ENCODE measurements at places on chromosomes 4 and X. TPM values are rescaled to one million over a fixed set of nuclear protein-coding genes. Genes with fewer than 3 reads are reported as not detected.

NSUN7 gene
- 0.21 TPM for polyA plus RNA-seq

AGTR2 gene
- polyA plus RNA-seq: not detected

NR0B1 gene
- not detected for polyA plus RNA-seq

MID1 gene
- polyA plus RNA-seq: 4.4 TPM

PRRG1 gene
- 1.7 TPM for polyA plus RNA-seq

CT45A10 gene
- not detected for polyA plus RNA-seq

DNAAF6 gene
- not detected for polyA plus RNA-seq

RAB9B gene
- polyA plus RNA-seq: 0.12 TPM

MTMR8 gene
- polyA plus RNA-seq: 0.15 TPM

UGT2B11 gene
- polyA plus RNA-seq: 0.39 TPM

GPRIN3 gene
- polyA plus RNA-seq: 0.25 TPM

SEPTIN6 gene
- 11.4 TPM for polyA plus RNA-seq

- no peaks in the 10 kb centered on the region for H3K27me3 ChIP-seq
- H3K36me3 ChIP-seq: no peaks in the 10 kb centered on the region
- DNase-seq: no peak
- no peaks in the 10 kb centered on the region for H3K4me1 ChIP-seq
- H3K27ac ChIP-seq: no peak overlapping the region
Observed at GRCh38 chr4:31370866-31371465, 650.8 kb downstream of the PCDH7 start.

GRCh38 chrX:2283111-2283859 is 217.5 kb downstream of the DHRSX start:
- no peaks in the 10 kb centered on the region for H3K4me1 ChIP-seq
- peaks cover 2% of the 10 kb centered on the region for H3K36me3 ChIP-seq
- no peak overlapping the region for H3K4me3 ChIP-seq
- H3K27ac ChIP-seq: no peak overlapping the region
- no peaks in the 10 kb centered on the region for H3K27me3 ChIP-seq

DNA sequence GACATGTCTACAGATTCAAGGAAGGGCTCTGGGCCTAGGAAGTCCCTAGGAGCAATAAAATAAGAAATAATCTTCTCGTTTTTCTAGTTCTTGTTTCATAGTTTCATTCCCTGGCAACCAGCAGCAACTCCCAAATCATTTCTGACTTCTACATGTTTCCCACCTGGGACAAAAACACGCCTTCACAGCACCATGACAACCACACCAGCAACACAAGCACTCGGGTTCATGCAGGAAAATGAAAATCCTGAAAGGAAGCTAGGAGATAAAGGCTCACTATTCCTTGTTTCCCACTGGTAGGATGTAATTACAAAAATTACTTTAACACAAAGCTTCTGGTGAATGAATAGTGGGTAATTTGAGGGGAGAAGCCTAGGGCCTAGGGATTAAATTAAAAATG is 158.9 kb downstream of the ADAMTS3 start:
- H3K27me3 ChIP-seq: no peaks in the 10 kb centered on the region
- no peak for DNase-seq
- H3K4me3 ChIP-seq: no peak overlapping the region
- no peaks in the 10 kb centered on the region for H3K4me1 ChIP-seq
- H3K27ac ChIP-seq: no peak overlapping the region
- no peaks in the 10 kb centered on the region for H3K36me3 ChIP-seq

DNA sequence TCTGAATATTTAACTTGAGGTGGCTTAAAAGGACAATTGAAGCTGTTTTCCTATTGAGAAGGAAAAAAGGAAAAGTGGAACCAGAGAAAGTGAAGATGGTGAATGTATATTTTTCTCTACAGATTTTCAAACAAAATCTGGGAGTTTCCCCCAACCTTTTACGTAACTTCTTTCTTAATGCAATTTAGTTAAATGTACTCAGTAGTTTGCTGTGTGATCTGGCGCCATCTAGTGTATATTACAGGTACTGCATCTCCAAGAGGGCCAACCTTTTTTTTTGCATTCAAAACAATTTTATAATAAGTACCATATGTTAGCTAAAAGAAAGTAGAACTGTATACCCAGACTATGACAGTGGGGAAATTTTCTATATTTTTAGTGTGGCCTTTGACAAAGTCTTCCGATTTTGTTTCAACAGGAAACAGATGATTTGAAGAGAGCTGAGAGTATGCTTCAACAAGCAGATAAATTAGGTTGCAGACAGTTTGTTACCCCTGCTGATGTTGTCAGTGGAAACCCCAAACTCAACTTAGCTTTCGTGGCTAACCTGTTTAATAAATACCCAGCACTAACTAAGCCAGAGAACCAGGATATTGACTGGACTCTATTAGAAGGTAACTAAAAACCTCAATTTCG is 82.0 kb downstream of the PLS3 start:
- no peak overlapping the region for H3K4me3 ChIP-seq

DNA sequence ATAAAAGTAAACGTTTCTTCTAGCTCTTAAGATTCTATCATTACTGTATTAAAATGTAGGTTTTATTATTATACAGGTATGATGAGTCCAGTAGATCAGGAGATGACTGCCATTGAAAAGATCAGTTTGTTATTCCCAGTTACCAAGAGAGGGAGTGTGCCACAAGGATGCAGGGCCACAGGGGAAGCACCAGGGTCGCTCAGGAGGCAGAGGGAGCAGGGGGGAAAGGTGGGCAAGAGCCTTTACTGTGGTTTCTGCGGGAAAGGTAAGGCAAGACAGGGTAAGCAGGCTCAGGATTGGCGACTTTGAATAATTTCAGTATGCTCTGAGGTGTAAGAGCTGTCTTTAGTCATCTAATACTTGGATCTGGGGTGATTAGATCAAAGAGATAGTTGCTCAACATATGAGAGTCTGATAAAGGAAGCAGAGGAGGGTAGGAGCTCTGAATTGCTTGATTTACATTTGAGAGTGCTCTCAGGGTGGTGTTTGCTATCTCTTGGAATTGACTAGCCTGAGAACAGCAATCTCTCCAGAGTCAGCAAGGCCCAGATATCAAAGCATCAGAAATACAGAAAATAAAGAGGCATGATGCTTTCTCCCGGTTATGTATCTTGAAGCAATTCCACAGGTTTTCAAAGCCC is 86.0 kb downstream of the NDST3 start:
- no peaks in the 10 kb centered on the region for H3K27me3 ChIP-seq
- H3K4me1 ChIP-seq: no peaks in the 10 kb centered on the region
- no peak overlapping the region for H3K27ac ChIP-seq
- no peaks in the 10 kb centered on the region for H3K36me3 ChIP-seq

- no peaks in the 10 kb centered on the region for H3K36me3 ChIP-seq
- no peaks in the 10 kb centered on the region for H3K4me1 ChIP-seq
- DNase-seq: no peak
- H3K27me3 ChIP-seq: no peaks in the 10 kb centered on the region
- H3K4me3 ChIP-seq: no peak overlapping the region
Observed at GRCh38 chr4:47659342-47659741, 174.3 kb downstream of the ATP10D start.

DNA sequence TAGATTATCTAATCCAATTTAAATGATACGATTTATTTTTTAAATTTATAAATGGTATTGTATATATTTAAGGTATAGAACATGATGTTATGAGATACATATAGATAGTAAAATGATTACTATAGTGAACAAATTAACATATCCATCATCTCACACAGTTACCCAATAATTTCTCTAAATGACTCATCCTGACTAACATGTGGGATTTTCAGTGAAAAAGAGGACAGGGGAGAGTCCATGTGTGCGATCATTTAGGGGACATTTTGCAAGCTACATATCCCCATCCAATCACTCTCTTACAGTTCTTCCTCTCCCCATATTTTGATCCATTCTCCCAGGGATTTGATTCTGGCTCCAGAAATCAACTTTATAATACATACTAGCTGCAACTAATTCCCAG is 88.2 kb downstream of the ABCB7 start:
- DNase-seq: no peak
- no peaks in the 10 kb centered on the region for H3K36me3 ChIP-seq
- no peaks in the 10 kb centered on the region for H3K27me3 ChIP-seq
- no peak overlapping the region for H3K4me3 ChIP-seq

GRCh38 chr4:173243321-173243720 is 74.7 kb downstream of the GALNT7 start:
- DNase-seq: no peak
- no peak overlapping the region for H3K27ac ChIP-seq
- H3K4me1 ChIP-seq: no peaks in the 10 kb centered on the region
- no peaks in the 10 kb centered on the region for H3K27me3 ChIP-seq
- H3K4me3 ChIP-seq: no peak overlapping the region

DNA sequence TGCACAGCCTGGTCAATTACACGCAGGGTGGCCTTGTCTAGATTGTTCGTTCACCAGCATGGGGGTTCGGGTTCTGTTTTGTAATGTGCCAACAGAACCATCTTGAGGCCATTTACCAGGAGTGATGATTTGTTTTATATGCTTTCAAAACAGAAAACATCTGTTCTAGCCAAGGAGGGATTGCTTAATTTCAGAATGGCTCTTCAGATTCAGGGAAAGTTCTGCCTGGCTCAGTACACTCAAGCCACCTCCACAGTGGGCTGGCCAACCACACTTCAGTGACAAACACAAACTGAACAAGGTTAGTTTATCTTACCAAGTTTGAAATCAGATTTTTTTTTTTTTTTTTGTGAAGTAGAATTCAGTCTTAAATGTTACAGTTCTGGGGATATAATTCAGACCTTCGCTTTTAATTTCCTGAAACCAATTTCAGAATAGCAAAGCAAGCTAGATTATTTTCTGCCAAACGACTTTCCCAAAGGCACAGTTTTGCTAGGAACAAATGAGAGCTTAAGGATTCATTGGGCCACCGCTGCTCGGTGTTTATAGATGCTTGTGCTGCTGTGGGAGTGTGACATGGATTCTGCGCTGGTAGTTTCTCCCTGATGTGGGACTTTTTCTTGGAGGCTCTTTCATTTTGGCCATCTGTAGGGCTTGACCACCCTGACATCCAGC is 23.4 kb downstream of the SMS start:
- no peaks in the 10 kb centered on the region for H3K36me3 ChIP-seq
- no peak overlapping the region for H3K4me3 ChIP-seq
- H3K27me3 ChIP-seq: no peaks in the 10 kb centered on the region

DNA sequence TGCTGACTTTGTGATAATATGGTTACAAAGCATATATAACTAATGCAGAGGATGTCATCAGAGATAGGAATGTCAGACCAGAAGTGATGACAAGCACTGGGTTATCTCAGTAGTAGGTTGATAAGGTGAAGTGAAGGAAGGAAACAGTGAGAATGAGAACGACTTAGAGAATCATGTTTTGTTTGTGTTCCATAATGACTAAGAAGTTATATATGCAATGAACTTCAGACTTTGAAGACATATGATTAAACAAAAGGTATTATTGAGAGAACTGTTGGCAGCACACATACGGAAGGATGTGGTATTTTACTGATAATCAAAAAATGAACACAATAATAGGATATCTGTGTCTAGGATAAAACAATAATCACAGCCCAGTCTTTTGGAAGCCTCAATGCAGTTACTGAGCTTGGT is 18.3 kb upstream of the HHIP start:
- H3K4me3 ChIP-seq: no peak overlapping the region
- no peaks in the 10 kb centered on the region for H3K27me3 ChIP-seq
- DNase-seq: no peak
- H3K4me1 ChIP-seq: no peaks in the 10 kb centered on the region
- H3K36me3 ChIP-seq: no peaks in the 10 kb centered on the region

DNA sequence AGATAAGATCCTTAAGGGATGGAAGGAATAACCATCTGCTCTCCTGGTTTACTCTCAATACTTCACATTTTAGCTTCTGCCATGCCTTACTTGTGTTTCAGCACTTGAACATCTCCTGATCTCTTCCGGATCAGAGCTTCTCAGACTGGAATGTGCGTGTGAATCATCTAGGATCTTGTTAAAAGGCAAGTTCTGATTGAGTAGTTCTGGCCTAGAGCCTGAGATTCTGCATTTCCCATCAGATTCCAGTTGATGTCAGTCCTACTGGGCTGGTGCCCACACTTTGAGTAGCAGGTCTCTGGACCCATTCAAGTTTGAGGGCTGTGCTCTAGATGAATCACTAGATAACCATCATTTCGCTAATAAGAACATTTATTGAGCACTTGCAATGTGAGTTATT is 20.0 kb downstream of the NDP start:
- no peak for DNase-seq
- no peaks in the 10 kb centered on the region for H3K36me3 ChIP-seq
- no peaks in the 10 kb centered on the region for H3K27me3 ChIP-seq
- no peak overlapping the region for H3K27ac ChIP-seq
- H3K4me3 ChIP-seq: no peak overlapping the region
- H3K4me1 ChIP-seq: no peaks in the 10 kb centered on the region

DNA sequence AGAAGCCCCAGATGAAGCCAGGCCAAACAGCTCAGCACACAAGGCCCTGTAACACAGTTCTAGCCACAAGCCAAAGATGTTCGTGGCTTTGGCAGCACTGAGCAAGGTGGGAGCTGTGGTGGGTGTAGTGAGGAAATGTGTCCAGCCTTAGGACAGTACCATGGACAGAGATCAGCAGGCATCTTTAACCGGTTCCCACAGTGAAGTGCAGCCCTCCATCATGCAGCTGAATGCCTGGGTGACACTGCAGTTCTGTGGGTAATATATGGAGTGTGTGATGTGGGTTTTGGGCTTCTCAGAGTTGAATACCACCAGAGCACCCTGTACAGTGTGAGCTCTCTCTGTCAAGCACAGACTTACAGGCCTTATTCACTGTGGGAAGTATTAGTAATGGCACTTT is 6.0 kb upstream of the NEXMIF start:
- DNase-seq: no peak
- no peaks in the 10 kb centered on the region for H3K4me1 ChIP-seq
- no peak overlapping the region for H3K4me3 ChIP-seq
- no peak overlapping the region for H3K27ac ChIP-seq
- H3K36me3 ChIP-seq: no peaks in the 10 kb centered on the region

GRCh38 chr4:123444290-123444731 is 47.7 kb downstream of the SPRY1 start:
- no peaks in the 10 kb centered on the region for H3K36me3 ChIP-seq
- DNase-seq: peak; percentile 47
- no peaks in the 10 kb centered on the region for H3K27me3 ChIP-seq
- no peak overlapping the region for H3K27ac ChIP-seq
- no peak overlapping the region for H3K4me3 ChIP-seq

GRCh38 chrX:21838937-21839333 is 482 bp upstream of the MBTPS2 start:
- H3K4me1 ChIP-seq: peaks cover 5% of the 10 kb centered on the region
- peak overlapping the region; percentile 80 for H3K4me3 ChIP-seq
- no peaks in the 10 kb centered on the region for H3K36me3 ChIP-seq

DNA sequence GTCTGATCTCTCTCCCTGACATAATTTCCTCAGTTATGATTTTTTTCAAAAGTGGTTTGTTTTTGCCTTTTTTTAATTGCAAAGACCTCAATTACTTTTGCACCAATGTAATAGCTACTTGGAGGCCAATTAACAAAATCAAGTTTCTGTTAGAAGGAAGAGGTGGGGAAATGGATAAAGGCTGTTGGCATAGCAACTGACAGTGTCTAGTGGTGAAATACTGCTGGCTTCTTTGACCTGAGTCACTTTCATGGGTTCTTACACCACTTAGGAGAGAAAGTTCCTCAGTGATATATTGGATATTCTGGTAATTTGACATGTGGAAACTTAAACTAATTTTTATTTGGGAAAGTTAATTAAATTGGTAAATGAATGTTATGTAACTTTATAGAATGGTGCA is 26.5 kb upstream of the ATP8A1 start:
- DNase-seq: no peak
- H3K4me1 ChIP-seq: no peaks in the 10 kb centered on the region
- no peaks in the 10 kb centered on the region for H3K36me3 ChIP-seq
- no peaks in the 10 kb centered on the region for H3K27me3 ChIP-seq
- no peak overlapping the region for H3K4me3 ChIP-seq

- no peak overlapping the region for H3K4me3 ChIP-seq
- H3K27ac ChIP-seq: peak overlapping the region; percentile 43
- peaks cover 5% of the 10 kb centered on the region for H3K27me3 ChIP-seq
Observed at GRCh38 chrX:130082244-130083106, 27.8 kb downstream of the ELF4 start.

- no peak overlapping the region for H3K4me3 ChIP-seq
- DNase-seq: no peak
Observed at GRCh38 chr4:10078481-10079233, 37.9 kb downstream of the WDR1 start.
